ENCODE measurements at places on chromosomes 5 and 9.

- DNase-seq = no peak
Measured at GRCh38 chr5:120655828-120656435, 191.8 kb downstream of the PRR16 start.

DNA sequence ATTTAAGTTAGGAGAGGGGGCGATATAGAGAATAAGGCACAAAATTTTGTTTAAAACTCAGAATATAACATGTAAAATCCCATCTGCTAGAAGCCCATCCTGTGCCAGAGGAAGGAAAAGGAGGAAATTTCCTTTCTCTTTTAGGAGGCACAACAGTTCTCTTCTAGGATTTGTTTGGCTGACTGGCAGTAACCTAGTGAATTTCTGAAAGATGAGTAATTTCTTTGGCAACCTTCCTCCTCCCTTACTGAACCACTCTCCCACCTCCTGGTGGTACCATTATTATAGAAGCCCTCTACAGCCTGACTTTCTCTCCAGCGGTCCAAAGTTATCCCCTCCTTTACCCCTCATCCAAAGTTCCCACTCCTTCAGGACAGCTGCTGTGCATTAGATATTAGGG, 18.3 kb downstream of the MOCS2 start:
- DNase-seq = no peak

DNA sequence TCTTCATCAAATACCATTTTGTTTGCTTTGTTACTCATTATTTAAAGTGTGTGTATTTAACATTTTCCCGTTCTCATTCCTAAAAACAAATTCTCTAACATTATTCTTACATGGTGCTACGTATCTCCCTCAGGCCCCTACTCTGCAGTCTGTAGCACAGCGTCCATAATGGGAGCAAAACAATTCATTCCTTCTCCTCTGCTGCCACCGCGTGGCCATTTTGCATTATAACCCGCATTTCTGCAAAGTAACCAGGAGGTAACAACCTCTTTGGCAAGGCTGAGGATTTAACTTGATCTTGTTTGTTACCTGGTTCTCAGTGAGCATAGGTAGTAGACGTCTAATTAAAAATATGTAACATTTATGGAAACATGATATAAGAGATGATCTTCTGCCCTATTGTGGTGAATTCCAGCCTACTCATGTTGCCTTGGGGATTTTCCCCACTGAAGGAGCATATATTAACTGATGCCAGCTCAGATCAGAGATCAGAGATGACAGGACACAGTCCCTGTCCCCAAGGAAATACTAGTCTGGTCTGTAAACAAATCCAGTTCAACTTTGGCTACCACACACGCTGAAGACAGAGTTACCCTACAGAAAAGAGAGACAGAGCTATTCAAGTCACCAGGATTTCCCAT, 10.5 kb downstream of the OR1K1 start:
- DNase-seq = peak; percentile 56

DNA sequence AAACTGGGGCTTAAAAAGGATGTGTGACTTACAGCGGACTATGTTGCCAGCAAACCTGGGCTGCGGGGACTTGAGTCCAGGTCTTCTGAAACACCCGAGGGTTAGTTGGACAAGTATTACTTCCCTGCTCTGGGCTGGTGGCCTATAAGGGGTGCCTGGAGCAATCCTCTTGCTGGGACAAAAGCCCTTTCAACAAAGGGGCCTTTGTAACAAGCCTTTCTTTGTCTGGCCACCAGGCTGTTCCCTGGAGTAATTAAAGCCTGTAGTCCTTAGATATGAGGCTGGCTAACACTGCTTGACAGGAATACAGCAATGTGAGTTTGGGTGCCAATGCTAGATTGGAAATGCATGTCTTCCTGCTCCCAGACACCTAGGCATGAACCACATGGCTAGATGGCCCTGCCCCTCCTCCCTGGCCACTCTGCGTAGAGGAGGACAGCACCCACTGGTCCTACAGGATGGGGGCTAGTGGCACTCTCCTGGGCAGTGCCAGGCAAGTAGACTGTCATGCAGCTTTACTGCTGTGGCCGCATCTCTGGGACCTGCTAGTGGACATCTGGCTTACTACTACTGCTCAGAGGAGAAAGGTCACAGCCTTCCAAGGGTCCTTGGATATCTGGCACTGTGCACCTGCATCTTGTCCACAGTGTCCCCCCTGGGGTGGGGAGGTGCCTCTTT, 343.1 kb downstream of the ZSWIM6 start:
- DNase-seq = no peak

GRCh38 chr9:751137-752051, 90.1 kb upstream of the DMRT1 start:
- no peak for DNase-seq

DNA sequence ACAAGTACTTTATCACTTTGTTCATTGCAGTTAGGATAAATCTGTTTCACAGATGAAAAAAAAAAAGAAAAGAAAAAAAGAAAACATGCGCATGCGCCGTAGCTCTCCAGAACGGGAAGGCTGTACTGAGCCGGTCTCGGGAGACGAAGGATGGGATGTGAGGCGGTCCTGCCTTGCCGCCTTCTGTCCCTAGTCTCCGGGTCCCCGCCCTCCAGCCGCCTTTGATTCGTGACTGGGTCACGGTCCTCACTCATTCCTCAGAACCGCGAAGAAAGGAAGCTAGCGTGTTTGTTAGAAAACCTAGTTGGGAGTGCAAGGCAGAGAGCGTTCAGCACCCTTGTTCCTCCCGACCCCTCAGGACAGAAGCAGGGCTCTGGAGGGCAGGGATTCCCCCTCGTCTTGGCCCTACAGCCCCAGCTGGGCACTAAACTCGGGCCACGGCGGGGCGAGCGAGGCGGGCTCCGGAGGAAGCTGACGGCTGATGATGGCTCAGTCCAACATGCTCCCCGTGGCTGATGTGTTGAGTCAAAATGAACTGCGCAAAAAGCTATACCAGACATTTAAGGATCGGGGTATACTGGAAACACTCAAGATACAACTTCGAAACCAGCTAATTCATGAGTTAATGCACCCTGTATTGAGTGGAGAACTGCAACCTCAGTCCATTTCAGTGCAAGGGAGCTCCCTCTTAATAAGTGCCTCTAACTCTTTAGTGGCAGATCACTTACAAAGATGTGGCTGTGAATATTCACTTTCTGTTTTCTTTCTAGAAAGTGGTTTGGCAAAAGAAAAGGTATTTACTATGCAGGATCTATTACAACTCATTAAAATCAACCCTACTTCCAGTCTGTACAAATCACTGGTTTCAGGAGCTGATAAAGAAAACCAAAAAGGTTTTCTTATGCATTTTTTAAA, 40.0 kb downstream of the CPLANE1 start:
- no peak for DNase-seq
